ENCODE measurements at places on chromosomes 1 and 21.
A peak's percentile ranks its signal among the peaks of the same experiment; 100 is the strongest.

DNA sequence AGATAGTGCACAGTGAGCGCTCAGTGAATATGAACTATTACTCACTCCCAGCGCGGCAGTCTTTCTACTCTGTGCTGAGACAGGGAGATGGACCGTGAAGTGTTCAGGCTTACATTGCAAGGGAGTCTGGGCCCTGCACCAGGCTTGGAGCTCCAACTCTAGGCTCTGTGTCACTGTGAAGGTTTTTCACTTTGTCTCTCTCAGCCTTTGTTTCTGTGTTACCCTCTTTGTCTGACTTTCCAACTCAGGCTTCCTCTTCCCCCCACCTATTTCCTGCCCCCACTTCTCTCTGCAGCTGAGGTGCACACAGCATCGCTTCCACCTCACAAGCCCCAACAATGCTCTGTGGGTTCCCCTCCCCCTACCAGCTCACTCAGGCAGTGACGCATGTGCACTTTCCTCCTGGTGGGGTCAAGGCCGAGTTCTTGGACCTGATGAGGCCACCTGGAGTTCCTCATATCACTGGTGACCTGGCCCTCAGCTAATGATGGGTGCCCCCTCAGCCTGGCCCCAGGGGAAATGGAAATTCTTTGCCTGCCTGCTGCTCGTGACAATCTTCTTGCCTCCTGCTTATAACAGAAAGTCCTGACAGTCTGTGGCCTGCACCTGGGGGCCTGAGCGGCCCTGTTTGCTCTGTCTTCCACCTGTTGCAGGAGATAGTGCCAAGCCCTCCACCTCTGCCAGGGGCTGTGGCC is 1.1 kb upstream of the LCK start:
- DNase-seq: peak; percentile 72

DNA sequence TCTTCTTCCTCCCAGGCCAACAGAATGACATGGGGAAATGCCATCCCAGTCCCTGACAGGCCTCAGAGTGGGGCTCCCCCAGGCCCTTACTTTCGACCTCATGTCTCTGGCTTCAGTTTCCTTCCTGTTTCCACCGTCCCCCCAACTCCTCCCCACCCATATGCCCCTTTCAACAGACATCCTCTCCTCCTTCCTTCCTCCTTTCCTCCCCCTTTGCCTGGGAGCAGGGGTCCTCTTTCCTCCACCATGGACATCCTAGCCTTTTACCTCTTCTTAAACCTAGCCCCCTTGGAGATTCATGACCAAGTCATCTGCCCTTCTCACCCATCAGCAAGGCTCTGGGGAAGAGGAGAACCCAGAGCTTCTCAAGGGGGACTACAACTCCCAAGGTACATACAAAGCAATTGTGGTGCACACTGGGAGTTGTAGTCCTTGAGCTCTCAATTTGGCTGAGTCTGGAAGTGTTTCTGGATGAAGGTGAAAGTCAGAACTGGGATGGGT is 4.0 kb downstream of the ZBTB7B start:
- DNase-seq: no peak

DNA sequence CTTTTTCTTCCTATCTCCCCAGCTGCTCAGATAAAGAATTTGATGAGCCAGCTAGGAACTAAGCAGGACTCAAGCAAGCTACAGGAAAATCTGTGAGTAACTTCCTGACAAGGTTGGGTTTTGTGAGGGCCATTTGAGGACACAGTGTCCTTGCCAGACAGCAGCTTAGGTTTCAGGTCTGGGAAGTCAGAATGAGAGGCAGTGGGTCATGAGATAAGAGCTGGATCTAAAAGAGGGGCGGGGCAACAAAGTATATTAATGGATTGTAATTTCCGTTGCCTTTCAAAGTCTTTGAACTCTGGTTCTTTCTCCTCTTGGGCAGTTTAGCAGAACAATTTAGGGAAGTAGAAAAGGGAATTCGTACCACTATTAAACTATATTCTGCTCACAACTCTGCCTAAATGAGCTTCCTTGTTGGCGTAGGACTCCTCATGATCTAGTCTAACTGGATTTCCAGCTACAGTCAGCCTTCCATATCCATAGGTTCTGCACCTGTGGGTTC is 16.6 kb downstream of the STX12 start:
- no peak for DNase-seq

DNA sequence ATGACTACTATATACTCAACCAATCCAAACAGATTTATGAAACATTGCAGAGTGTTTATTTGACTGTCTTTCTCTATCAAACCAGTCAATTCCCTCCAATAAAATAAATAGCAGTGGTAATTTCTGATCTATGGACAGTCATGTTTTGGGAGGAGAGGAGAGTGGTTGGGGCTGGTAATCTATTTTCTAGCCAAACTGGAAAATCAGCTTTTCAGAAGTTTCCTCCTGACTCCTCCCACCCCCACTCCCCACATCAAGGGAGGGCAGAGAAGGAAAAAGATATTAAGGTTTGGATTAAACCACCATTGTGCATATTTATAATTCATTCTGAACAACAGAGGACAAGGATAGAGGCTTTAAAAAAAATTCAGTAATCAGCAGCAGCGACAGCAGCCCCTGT is 69.4 kb upstream of the SOX13 start:
- DNase-seq: no peak

DNA sequence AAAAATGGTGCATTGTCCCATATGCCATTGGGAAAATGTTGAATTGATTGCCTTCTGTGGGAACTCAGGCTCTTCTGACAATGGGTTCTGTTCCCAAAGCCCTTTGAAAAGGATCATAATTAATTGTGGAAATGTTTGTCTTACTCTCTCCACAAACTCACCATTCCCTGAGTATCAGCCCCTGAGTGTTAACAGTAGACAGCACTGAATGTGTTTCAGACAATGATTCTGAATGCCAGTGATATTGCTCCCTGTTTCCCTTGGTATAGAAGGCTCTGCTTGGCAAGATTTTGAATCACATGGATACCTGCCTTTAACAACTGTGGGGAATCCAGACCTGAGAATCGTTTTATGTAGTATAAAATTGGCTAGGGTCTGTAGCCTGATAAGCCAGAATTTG is 1096.8 kb downstream of the ADGRL2 start:
- no peak for DNase-seq

DNA sequence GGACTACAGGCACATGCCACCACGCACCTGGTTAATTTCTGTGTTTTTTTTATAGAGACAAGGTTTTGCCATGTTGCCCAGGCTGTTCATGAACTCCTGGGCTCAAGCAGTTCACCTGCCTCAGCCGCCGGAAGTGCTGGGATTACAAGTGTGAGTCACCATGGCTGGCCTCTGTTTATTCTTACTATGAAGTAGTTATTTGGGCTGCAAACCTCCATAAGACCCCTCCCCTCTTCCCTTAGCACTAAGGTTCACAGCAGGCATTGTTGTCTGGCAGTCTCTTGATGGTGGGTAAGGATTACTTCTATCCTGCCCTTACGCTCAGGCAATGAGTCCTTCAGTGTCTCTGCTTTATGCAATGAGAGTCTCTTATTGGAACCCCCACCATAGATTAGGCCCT is 51.8 kb downstream of the ANGPTL1 start:
- no peak for DNase-seq

DNA sequence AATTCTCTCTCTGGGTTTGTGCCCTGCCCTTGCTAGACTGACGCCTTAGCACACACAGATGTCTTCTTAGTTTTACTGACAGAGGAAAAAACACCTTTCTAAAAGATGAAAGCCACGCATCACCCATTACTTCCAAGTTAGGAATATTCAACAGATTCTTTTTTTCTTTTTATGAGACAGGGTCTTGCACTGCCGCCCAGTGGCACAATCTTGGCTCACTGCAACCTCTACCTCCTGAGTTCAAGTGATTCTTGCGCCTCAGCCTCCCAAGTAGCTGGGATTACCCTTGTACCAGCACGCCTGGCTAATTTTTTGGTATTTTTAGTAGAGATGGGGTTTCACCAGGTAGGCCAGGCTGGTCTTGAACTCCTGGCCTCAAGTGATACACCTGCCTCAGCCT is 169.2 kb downstream of the APP start:
- no peak for DNase-seq

DNA sequence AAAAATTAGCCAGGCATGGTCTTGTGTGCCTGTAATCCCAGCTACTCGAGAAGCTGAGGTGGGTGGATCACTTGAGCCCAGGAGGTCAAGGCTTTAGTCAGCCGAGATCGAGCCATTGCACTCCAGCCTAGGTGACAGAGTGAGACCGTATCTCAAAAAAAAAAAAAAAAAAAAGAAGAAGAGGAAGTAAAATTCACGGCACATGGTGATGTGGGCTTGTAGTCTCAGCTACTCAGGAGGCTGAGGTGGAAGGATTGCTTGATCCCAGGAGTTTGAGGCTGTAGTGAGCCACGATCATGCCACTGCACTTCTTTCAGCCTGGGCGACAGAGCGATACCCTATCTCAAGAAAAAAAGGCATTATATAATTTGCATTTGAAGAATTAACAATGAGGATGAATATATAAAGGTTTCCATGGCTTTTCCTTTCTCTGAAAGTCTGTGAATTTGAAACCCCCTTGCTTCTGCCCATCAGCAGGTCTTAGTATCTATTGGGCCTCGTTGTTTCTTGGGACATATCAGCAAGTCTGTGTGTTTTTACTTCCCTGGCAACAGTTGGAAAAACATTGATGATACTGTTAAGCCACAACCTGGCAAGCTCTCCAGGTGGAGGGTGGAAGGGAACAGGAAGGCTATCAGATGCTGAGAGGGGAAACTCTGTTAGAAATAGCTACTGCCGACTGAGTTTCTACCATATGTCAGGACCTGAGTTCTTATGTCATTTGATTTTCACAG is 4.6 kb upstream of the PLA2G2D start:
- no peak for DNase-seq

GRCh38 chr1:29341936-29342335 is 105.6 kb downstream of the PTPRU start:
- no peak for DNase-seq

DNA sequence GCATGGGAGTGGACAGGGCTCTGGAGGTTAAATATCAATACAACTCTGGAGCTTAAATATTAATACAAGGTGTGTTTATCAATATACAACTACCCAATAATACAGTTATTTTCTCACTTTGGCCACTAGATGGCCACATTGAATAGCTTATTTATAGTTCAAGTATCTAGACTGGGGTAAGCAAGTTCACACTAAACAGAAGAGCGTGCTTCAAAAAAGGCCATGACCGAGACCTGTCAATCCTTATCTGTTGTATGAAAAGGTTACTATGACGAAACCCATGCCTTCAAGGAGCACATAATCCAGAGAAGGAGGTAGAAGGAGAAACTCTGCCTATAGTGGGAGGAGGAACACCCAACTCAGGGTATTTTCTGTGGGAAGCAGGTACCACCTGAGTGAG is 29.1 kb downstream of the CHML start:
- no peak for DNase-seq

DNA sequence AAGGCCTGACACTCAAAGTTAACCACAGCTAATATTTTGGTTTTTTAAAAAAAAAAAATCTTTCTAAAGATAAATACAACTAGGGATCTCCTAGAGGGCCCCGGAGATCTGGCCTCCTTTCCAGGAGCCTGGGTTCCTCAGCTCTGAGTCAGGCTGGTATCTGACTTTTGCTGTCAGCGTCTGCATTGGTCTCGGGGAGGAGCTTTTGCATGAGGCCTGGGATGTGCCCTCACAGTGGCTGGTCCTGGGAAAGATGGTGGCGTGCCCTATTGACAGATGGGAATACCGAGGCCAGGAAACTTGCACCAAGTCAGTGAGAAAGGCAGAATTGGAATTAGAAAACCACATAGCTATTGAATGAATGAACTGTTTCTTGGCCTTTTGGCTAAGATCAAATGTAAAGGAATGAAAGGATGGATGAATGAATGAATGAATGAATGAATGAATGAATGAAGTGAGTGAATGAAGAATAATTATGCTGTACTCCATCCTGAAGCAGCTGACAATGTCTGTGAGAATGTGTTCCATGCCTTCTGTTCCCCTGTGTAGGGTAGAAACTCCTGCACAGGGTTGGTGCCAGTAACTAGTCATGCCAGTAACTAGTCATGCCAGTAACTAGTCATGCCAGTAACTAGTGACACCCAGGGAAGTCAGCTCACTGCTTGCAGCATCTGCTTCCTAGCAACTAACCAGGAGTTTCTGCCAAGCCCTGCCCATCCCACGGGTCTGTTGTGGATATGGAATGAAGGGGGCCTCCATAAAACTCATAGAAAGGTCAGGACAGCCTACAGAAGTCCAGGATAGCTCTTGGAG is 242.5 kb upstream of the VAMP3 start:
- no peak for DNase-seq

- no peak for DNase-seq
Observed at GRCh38 chr21:32994305-32994704, 31.4 kb upstream of the OLIG2 start.

DNA sequence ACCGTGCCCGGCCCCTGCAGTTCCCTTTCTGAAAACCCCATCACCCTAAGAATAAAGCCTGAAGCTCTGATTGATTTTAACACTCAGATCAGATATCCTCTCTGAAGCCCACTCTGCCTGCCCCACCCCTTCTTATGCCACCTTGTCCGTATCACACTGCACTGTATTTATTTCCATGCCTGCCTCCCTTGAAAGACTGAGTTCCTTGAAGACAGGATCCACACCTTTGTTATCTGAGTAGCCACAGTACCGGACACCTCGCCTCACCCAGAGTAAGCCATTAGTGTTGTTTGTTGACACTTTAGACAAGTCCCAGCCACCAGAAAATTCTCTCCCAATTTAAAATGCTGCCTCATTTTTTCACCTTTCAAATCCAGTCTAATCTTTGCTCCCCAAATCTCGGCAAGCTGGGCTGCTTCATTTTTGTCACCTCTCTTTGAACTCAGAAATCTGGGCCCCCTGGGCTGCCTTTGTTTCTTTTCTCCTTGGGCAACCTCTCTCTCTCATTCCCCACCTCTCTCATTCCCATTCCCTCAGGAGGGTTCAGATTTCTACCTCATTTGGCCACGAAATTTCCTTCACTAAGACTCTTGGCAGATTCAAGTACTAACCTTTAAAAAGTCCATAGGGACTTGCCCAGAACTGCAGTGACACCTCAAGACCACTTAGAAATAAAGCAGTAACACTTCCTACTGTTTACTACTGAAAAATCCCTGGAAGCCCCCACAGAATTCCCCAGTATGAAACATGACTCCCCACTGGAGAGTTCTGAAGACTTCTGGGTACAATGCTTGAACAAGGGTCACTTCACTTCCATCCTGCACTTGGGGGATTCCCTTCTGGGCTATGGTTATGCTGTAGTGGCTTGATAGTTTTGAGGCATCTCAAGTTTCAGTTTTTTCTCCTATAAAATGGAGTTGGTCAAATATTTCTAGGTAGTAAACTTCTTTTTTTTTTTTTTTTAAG is 8.7 kb upstream of the PPP1R15B start:
- no peak for DNase-seq

GRCh38 chr1:239178961-239179360 is 207.4 kb upstream of the CHRM3 start:
- DNase-seq: no peak

GRCh38 chr21:25005388-25005787 is 601.9 kb downstream of the MRPL39 start:
- no peak for DNase-seq

Measured in stimulated activated CD4-positive, alpha-beta T cell treated with anti-CD3 and anti-CD28 coated beads, Interleukin-15, amount 100 ng/mL, for 1 hour (primary cell).